ENCODE measurements at places on chromosomes 13 and 19.

GRCh38 chr13:32116210-32116609, 84.6 kb downstream of the FRY start:
- no peak for DNase-seq
- no peaks in the 10 kb centered on the region for H3K27me3 ChIP-seq
- H3K27ac ChIP-seq, result no peak overlapping the region

DNA sequence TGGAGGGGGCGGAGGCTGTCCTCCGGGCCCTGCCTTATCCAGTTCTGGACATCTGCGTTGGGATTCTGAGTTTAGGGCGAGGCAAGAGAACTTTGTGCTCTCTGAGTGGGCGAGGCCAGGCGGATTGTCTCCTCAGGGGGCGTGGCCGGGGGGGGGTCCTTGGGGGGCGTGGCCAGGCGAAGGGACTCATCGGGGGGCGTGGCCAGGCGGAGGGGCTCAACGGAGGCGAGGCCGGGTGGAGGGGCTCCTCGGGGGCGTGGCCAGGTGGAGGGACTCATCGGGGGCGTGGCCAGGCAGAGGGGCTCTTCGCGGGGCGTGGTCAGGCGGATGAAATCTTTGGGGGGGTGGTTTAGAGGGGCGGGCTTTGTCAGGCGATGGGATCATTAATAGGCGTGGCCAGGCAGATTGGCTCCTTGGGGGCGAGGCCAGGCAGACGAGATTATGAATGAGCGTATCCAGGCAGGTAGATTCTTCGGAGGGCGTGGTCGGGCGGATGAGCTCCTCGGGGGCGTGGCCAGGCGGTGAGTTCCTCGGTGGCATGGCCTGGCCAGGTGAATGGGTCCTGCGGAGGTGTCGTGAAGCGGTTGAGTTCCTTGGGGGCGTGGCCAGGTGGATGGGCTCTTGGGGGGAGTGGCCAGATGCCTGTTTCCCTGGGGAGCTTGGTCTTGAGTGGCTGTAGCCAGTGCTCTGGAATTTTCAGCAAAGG, 10.3 kb upstream of the CACNG7 start:
- DNase-seq, result no peak
- no peaks in the 10 kb centered on the region for H3K27me3 ChIP-seq
- H3K4me1 ChIP-seq, result no peaks in the 10 kb centered on the region
- no peak overlapping the region for H3K4me3 ChIP-seq
- no peak overlapping the region for H3K27ac ChIP-seq
- no peaks in the 10 kb centered on the region for H3K36me3 ChIP-seq

DNA sequence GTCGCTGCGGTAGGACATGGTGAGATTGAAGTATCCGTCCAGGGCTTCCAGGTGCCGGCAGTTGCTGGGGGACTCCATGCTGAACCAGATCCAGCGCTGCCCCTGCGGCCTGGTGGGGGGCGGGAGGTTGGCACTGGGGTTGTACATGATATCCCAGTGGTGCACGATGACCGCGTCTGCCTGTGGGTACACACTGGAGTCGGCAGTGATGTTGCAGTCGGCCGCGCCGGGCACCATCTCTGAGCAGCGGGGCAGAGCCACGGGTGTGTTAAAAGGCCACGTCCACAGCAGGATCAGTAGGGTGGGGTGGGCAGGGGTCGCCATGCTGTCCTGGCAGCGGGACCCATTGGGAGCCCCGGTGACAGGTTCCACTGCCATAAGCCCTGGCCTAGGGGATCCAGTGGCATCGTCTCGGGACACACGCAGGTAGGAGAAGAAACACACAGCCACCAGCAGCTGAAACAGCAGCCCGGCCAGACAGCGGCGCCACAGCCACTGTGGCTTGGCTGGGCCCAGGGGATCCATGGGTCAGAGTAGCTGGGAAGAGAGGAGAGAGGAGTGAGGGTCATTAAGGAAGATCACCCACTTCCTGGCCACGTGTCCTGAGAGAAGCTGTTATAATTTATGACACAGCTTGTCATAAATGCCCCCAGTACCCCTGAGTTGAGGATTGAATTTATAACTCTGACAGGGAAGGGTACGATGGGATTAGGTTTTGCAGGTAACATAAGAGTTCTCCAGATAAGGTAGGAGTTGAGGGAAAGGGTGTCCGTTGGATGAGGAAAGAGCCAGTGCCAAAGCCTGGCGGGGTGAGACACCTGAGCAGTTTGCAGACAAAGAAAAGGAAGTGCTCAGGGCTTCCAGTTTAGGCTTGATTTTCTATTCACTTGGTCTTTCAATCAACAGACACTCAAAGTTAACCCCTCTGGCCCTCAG, 2.9 kb downstream of the FUT5 start:
- no peaks in the 10 kb centered on the region for H3K4me1 ChIP-seq
- DNase-seq, result no peak
- no peak overlapping the region for H3K27ac ChIP-seq
- H3K36me3 ChIP-seq, result no peaks in the 10 kb centered on the region
- no peak overlapping the region for H3K4me3 ChIP-seq

GRCh38 chr19:14164724-14165493, 28.5 kb upstream of the ASF1B start:
- H3K27ac ChIP-seq, result no peak overlapping the region
- H3K36me3 ChIP-seq, result peaks cover 44% of the 10 kb centered on the region
- H3K4me3 ChIP-seq, result no peak overlapping the region
- H3K27me3 ChIP-seq, result no peaks in the 10 kb centered on the region
- DNase-seq, result no peak

- H3K4me1 ChIP-seq, result peaks cover 12% of the 10 kb centered on the region
- H3K27me3 ChIP-seq, result no peaks in the 10 kb centered on the region
- DNase-seq, result no peak
- H3K36me3 ChIP-seq, result no peaks in the 10 kb centered on the region
Measured at GRCh38 chr13:113667771-113668490, 912 bp downstream of the GRK1 start.

DNA sequence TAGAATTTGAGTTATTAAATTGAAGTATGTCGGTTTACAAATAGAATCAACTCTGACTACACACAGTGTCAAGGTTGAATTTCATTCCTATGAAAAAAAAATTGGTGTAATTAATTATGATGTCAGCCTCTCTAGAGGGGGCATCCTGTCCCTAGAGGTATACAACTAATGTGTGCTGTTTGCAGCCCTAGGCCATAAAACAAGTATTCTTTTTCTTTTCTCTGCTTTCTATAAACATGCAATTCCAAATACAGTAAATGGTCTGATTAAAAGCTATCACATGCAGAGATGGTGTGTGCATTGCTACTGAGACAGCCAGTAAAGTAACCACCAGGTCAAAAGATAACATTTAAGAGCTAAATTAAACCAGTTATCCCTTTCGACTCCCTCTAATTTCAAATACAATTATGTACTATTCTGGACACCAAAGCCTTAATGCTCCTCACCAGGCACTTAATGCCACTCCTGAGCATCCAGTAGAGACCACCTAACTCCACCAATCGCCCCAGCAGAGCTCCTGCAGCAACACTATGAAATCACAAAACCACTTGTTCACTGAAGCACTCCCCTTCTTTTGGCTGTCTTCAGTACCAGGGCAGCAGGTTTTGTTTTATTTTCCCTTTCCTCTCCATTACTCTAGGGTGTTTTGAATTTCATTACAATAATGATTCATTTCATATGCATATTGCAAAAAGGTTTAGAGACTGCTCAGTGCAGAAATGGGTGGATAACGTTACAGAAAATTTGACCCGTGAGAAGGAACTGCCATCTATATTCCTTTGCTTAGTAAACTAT, 426.9 kb downstream of the PCDH9 start:
- DNase-seq, result no peak
- H3K4me1 ChIP-seq, result peaks cover 16% of the 10 kb centered on the region
- no peak overlapping the region for H3K27ac ChIP-seq
- H3K36me3 ChIP-seq, result no peaks in the 10 kb centered on the region

All from stomach (tissue), 19 donors.